ENCODE measurements at places on chromosomes 13 and 19.

DNA sequence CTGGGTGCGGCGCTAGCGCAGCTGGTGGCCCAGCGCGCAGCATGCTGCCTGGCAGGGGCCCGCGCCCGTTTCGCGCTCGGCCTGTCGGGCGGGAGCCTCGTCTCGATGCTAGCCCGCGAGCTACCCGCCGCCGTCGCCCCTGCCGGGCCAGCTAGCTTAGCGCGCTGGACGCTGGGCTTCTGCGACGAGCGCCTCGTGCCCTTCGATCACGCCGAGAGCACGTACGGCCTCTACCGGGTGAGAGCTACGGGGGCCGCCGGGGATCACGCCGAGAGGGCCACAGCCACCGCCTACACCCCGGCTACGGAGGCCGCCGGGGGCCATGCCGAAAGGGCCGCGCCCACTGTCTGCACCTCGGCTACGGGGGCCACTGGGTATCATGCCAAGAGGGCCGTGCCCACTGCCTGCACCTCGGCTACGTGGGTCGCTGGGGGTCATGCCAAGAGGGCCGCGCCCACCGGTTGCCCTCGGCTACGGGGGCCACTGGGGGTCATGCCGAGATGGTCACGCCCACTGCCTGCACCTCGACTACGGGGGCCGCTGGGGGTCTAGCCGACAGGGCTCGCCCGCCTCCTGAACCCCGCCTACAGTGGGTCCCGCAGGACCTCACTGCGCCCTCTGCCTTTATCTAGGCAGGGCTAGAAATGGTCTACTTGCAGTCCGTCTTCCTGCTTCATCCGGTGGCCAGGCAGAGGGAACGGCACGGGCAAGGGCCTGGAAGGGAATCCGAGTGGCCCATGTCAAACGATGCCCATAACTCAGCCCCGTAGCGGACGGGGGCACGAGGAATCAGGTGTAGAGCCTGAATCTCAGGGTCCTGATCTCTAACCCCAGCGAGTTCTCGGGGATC is 500 bp downstream of the PGLS start:
- H3K36me3 ChIP-seq: no peaks in the 10 kb centered on the region
- no peaks in the 10 kb centered on the region for H3K4me1 ChIP-seq
- H3K27me3 ChIP-seq: no peaks in the 10 kb centered on the region
- H3K27ac ChIP-seq: peak overlapping the region; percentile 97
- peak overlapping the region; percentile 84 for H3K4me3 ChIP-seq

DNA sequence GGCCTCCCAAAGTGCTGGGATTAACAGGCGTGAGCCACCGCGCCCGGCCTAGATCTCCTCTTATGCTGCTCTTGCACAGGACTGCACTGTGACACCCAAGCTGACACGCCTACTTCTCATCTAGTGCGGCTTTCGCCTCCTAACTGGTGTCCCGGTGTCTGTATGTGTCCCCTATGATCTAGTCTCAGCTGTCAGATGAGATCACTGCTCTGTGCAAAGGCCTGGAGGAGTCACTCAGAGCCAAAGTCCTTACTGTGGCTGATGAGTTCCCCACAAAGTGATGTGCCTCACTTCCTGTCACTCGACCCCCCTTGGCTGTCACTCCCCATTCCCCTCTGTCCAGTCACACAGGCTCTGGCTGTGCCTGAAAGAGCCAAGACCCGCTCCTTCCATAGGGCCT is 2.5 kb downstream of the ZNF556 start:
- no peak overlapping the region for H3K4me3 ChIP-seq
- H3K36me3 ChIP-seq: no peaks in the 10 kb centered on the region
- no peaks in the 10 kb centered on the region for H3K27me3 ChIP-seq
- DNase-seq: no peak
- no peak overlapping the region for H3K27ac ChIP-seq

DNA sequence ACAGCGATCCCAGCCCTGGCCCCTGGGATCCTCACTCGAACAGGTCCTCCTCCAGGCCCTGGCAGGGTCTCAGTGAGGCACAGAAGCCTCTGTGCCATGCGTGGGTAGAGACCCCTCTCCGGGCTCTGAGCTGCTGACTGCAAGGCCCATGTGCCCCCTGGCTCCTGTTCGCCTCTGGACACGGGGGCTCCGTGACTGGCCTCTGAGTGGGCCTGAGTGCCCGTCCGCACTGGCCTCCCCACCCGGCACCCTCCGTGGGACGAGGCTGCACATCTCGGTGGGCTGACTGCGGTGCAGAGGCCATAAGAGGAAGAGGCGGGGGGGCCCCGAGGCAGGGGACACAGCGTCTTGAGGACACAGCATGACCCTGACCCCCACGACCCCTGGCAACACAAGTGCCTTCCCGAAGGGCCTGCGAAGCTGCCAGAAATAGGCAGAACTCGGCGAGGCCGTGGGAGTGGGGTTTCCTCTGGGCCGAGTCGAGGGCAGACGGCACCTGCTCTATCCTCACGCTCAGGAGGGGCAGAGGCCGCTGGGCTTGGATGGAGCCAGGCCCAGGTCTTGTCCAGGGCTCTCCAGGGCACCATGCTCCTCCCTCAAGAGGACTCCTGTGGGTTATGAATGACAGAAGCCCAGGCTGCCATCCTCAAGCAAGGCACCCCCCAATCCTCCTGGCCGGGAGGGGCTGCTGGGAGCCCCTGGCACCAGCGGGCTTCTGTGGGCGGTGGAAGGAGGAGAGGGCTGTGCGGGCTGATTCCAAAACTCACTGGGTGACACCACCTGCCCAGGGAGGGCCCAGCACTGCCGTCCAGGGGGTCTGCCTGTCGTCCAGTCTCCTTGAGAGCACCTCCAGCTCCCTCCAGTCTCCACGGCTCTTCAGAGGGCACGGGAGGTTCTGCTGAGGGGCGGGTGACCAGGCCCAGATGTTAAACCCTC is 52.6 kb downstream of the RASA3 start:
- peak; percentile 24 for DNase-seq
- no peaks in the 10 kb centered on the region for H3K27me3 ChIP-seq
- no peaks in the 10 kb centered on the region for H3K36me3 ChIP-seq

- H3K27me3 ChIP-seq: no peaks in the 10 kb centered on the region
- H3K4me3 ChIP-seq: no peak overlapping the region
- H3K4me1 ChIP-seq: no peaks in the 10 kb centered on the region
- H3K27ac ChIP-seq: no peak overlapping the region
- DNase-seq: no peak
These were observed 8.2 kb upstream of the LRCH1 start for GRCh38 chr13:46544811-46545210.

DNA sequence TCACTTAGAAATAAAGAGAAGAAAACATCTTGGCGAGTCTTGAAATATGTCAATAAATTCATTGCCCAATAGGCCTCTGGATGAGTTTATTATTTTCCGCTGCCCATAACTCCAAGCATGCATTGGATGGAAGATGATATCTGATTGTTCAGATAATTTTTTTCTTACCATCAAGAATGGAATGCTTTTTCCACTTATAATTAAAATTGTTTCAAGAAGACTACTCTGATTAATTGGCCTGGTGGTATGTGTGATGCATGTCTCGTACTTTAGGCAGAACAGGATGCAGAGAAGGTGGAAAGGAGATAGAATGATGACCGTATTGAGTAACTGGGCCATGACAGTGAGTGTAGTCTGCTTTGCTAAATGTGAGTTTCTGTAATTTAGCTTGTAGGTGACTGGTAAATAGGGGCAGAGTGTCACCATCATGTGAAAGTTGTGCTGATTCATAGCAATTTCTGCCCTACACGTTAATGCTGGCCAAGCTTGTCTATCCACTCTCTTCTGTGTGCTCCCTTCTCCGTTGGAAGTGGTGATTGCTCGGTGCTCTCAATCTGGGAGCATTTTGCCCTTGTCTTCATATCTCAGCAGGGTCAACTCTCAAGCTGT is 13.5 kb upstream of the SPATA13 start:
- H3K4me1 ChIP-seq: no peaks in the 10 kb centered on the region
- no peak overlapping the region for H3K27ac ChIP-seq
- no peak for DNase-seq

DNA sequence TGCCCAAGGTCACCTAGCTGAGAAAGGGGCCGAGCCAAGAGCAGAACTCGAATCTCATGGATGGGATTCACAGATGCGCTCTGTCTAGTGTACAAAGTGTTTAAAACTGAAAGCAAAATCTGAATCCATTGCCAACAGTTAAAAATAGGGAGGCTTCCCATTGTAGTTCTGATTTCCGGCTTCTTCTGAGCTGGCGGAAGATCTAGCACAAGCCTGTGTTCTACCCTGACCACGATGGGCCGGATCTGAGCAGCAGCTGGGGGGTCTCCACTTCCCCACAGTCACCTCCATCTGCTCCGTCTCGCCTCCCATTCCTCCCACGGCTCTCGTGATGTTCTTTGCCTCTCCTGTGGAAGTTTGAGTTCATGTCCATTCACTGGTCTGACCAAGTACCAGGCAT is 2.4 kb downstream of the CACNG8 start:
- no peak for DNase-seq
- H3K4me1 ChIP-seq: no peaks in the 10 kb centered on the region
- H3K27ac ChIP-seq: no peak overlapping the region

GRCh38 chr13:50452756-50453155 is 390.7 kb downstream of the DLEU7 start:
- no peak for DNase-seq
- H3K4me3 ChIP-seq: no peak overlapping the region
- no peaks in the 10 kb centered on the region for H3K4me1 ChIP-seq
- H3K27me3 ChIP-seq: no peaks in the 10 kb centered on the region
- H3K36me3 ChIP-seq: no peaks in the 10 kb centered on the region
- H3K27ac ChIP-seq: peak overlapping the region; percentile 49

Measured in uterus (tissue), 4 donors.